ENCODE measurements at places on chromosomes 12 and 14.

GRCh38 chr12:93025145-93026103, 96.3 kb upstream of the EEA1 start:
- peak; percentile 9 for DNase-seq

DNA sequence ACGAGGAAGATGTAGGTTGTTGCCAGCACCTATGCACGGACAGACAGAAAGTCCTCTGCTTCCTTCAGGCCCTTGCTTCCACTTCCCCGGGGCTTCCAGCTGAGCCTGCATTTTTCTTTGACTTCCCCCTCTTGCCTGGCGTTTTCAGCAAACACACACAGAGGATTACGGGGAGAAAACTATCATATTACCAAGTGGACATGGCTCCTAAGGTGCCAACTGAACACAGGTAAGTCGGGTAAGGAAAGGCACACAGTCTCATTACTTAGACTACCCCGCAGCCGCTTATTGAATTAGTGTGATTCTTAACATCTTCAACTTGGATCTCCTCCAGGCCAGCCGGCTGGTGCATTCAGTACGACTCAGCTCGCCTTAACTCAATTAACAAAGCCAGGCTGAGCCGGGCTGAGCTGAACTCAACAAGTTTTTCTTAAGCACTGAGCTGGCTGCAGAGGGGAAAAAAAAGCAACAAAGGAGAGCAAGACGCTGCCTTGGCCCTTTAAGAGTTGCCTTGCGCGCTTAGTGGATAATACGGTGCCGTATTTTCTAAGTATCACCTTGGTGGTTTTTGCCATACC, 19.2 kb upstream of the MAP1LC3B2 start:
- no peak for DNase-seq

- no peak for DNase-seq
Observed at GRCh38 chr14:53019406-53019805, 68.6 kb upstream of the FERMT2 start.

DNA sequence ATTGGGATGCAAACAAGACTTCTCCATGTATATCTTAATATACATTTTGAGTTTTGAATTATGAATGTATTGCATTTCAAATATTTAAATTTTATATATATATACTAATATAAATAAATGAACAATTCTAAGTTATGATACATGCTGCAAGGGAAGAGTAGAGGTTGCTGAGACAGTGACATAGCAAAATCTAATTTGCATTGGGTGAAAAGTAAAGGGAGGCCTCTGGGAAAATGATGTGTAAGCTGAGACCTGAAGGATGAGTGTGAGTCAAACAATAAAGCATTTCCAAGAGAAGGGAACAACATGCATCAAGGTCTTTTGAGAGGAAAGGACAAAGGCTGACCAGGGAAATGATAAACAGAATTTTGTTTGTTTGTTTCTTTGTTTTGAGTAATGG, 62.9 kb upstream of the PTPRQ start:
- DNase-seq, result no peak

- DNase-seq, result no peak
Observed at GRCh38 chr12:111503116-111503515, 96.0 kb downstream of the ATXN2 start.

GRCh38 chr12:121170611-121171260, 38.1 kb downstream of the P2RX7 start:
- DNase-seq, result no peak

- no peak for DNase-seq
Observed at GRCh38 chr14:95901054-95901453, 24.4 kb downstream of the TUNAR start.

Data from CD14-positive monocyte (primary cell).